Activated T-helper 1 cell treated with Interleukin-2 at 50 U/mL for 16 hours (primary cell): ENCODE measurements at places on chromosomes 6 and 20.

DNA sequence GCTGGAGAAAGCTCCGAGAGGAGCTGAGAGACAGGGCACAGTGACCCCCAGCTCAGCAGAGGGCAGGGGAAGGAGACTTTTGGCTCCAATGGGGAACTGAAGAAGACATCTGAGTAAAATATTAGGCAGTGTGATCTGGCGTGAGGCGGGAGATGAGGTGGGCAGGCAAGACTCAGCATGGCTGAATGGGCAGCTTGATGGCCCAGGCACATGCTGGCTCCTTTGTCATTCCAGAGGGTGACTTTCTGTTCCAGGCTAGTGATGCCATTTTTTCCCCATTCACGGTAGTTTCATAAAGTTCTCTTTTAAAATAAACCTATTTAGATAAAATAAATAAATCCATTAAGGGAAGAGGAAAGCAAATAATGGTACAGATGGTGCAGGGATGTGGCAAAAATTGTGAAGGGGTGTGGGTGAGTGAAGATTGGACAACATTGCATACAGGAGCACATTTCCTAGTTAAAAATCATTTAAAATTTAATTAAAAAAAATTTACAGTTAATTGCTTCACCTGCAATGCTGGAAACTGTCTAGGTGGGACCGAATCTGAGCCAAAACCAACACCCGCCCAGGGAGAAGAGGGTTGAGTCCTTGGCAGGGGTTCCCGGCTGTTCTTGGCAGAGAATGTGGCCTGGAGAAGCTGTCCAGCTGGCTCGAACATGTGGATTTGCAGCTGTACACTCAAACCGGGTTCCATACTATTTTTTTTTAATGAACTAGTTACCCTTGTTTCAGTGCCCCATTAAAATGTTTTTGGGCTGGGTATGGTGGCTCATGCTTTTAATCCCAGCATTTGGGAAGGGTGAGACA, 41.7 kb upstream of the PRELID3B start:
- DNase-seq: no peak

GRCh38 chr6:72657407-72658197, 35.7 kb downstream of the KCNQ5 start:
- no peak for DNase-seq

- no peak for DNase-seq
These were observed 44.4 kb upstream of the LOC128125822 start for GRCh38 chr6:63527658-63528514.

DNA sequence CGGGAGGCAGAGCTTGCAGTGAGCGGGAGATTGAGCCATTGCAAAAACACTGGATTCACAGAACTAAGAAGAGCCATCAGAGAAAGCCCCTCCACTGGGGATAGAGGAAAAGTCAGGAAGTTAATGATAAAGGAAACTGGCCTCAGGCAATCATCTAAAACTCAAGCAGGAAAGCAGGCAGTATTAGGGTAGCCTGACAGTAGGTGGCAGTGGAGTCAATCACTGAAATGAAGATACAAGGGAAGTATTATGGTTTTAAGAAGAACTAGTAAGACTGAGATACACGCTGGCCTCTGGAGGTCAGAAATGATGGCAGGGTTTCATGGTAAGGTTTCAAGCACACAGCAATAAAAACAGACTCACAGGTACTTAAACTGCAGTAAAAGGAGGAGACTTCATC, 578.3 kb downstream of the HACE1 start:
- no peak for DNase-seq

DNA sequence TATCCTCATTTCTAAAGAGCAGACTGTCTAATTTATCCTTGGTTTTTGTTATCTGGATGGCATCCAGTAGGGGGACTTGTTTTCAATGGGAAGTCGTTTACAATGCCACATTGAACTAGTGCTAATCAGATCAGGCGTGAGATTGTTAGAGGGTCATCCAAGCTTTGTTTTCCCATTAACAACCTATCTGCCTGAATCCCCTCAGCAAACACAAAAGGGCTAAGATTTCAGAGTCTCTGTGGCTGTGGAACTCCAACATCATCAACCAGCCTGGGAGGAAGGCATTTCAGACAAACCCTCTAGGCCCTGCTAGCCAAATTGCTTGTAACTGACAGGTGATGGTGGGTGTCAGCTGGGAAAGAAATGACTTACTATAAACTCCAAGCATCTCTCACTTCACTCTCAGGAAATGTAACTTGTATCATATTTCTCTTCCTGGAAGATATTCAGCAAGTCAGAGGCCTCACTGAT, 47.7 kb downstream of the COL19A1 start:
- DNase-seq: no peak

DNA sequence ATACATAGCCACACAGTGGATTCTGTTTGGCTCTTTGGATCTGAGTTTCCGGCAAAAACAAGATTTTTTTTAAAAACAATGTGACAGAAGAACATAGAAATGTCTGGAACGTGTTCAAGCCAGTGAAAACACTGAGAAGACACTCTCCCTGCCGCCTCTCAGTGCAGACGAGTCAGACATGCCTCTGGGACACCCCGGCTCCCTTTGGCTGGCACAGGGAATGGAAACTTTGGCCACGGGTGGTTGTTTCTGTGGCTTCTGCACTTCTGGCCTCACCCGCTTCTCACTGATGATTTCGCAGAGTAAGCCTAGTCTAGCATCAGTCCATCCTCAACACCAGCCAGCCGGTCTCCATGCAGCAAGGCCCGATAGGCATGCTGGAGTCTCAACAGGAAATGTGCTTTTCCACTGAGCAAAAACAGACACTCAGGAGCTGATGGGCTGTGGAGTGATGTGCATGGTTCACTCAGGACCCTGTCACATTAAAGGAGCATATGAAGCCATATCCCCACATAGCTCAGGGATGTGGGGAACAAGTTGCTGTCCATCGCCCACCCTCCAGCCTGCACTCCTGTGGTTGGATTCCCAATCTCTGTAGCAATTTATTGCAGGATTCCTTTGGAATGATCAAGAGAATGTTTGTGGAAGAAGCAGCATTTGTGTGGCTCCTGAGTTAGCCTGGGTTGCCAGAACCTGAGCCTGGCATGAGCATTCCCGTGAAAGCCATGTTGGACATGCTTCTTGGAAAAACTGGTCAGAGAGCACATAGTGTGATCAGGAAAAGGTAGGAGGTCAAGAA, 262.0 kb upstream of the RIN2 start:
- DNase-seq: no peak

- DNase-seq: no peak
These were observed 54.6 kb upstream of the UBR2 start for GRCh38 chr6:42509256-42509655.

- DNase-seq: no peak
These were observed 76.8 kb downstream of the MKKS start for GRCh38 chr20:10357061-10357708.

DNA sequence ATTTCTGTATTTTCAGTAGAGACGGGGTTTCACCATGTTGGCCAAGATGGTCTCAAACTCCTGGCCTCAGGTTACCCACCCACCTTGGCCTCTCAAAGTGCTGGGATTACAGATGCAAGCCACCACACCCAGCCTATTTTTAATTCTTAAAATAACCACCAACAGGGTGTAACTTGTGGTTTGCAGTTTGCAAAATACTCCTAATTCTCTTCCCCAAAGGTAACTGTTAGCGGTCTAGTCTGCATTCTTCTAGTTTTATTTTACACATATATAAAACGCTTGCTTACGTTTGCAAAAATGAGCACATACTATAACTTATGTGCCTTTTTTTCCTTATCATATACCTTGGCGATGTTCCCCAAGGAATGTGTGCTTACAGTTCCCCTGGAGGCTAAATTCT, 25.6 kb upstream of the CHMP4B start:
- DNase-seq: no peak

GRCh38 chr6:15038013-15038791, 207.7 kb upstream of the JARID2 start:
- DNase-seq: no peak

- no peak for DNase-seq
These were observed 29.7 kb downstream of the CHMP4B start for GRCh38 chr20:33840759-33841435.

- no peak for DNase-seq
These were observed 129.5 kb upstream of the PTPN1 start for GRCh38 chr20:50380697-50381040.

GRCh38 chr6:43867996-43868395, 98.0 kb downstream of the VEGFA start:
- no peak for DNase-seq

DNA sequence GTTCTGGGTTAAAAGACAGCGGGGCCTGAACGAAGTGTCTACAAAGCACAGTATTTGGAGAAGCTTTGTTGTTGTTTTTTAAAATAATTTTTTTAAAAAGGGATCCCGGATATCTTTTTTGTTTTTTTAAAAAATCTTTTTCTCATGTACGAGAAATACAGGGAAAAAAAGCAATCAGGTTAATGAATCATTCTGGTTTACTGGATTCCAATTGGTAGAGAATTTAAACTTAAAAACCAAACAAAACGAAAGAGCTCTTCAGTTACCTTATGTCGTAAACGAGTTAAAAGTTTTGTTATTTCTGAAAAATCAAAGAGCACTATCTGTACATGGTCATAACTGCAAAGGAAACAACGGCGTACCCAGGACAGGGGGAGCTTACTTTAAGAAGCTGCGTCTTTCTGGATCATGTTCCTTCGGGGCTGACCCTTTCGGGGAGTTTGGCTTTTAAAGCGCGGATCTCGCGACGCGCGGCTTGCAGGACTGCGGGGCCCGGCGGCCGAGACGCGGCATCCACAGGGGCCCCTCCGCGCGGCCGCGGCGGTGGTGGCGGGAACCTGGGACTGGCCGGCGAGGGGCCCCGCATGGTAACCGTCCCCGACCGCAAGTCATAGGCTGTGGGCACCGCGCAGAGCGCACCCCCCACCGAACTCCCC, 927 bp downstream of the IL20RA start:
- DNase-seq: no peak

DNA sequence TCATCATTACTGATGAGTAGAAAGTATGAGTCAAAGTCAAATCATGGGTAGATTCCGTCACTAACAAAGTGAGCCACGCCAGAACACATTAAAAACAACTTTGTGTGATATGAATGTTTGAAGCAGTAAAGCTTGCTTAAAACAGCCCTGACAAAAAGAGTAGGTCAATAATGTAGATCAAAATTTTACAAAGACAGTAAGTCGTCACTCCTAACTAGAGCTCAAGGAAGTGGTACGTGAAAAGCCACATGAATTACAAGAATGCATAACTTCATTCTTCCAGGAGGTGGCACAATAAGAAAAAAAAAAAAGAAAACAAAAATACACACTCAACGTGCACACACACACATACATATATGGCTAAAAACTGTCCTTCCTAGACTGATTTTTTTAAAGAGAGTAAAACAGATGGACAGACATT, 69.9 kb downstream of the HACE1 start:
- DNase-seq: no peak

DNA sequence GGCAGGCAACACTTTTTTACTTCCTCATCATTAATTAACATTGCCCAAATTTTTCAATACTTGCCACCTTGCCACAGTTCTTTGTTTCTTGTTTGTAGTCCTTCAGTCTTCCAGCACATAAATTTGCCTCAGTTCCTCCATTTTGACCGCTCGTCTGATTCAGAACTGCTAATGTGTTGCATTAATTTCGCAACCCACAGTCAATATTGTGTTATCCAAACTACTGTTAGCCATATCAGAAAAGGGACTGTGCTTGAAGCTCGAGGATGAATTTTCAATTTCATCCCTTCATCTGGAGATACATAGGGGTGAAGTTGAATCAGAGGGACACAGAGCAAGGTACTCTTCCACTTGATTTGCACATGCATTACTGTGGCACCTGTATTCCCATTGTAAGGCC, 421.5 kb downstream of the CDKAL1 start:
- no peak for DNase-seq
